ENCODE measurements at places on chromosomes 7 and 10. TPM values are rescaled to one million over a fixed set of nuclear protein-coding genes. Genes with fewer than 3 reads are reported as not detected.
A peak's percentile ranks its signal among the peaks of the same experiment; 100 is the strongest.

The CYP17A1 gene
- total RNA-seq: not detected

The ACTL6B gene
- total RNA-seq: not detected

The SPRN gene
- total RNA-seq: not detected

The NKX1-2 gene
- total RNA-seq: not detected

The CNPY1 gene
- not detected for total RNA-seq

The PRR15 gene
- total RNA-seq: not detected

The KCNIP2 gene
- total RNA-seq: 1.6 TPM

The HOXA5 gene
- not detected for total RNA-seq

The SPAM1 gene
- not detected for total RNA-seq

The C7orf57 gene
- not detected for total RNA-seq

- H3K4me3 ChIP-seq: peak overlapping the region; percentile 64
- peak; percentile 97 for DNase-seq
- no peaks in the 10 kb centered on the region for H3K27me3 ChIP-seq
- H3K36me3 ChIP-seq: no peaks in the 10 kb centered on the region
- peak overlapping the region; percentile 99 for H3K27ac ChIP-seq
These were observed 23.6 kb downstream of the DDIT4 start for GRCh38 chr10:72297281-72297804.

- peaks cover 16% of the 10 kb centered on the region for H3K36me3 ChIP-seq
- H3K27me3 ChIP-seq: no peaks in the 10 kb centered on the region
- H3K4me1 ChIP-seq: peaks cover 98% of the 10 kb centered on the region
These were observed 36.9 kb upstream of the SH2D4B start for GRCh38 chr10:80500572-80501380.

GRCh38 chr7:107879400-107880035 is 11.5 kb upstream of the DLD start:
- H3K36me3 ChIP-seq: no peaks in the 10 kb centered on the region
- peaks cover 6% of the 10 kb centered on the region for H3K4me1 ChIP-seq
- no peak overlapping the region for H3K27ac ChIP-seq
- DNase-seq: peak; percentile 71
- H3K27me3 ChIP-seq: peaks cover 7% of the 10 kb centered on the region
- no peak overlapping the region for H3K4me3 ChIP-seq

GRCh38 chr7:30562909-30563308 is 31.8 kb upstream of the GARS1 start:
- H3K4me1 ChIP-seq: no peaks in the 10 kb centered on the region
- peaks cover 31% of the 10 kb centered on the region for H3K36me3 ChIP-seq
- no peak overlapping the region for H3K4me3 ChIP-seq
- H3K27ac ChIP-seq: no peak overlapping the region

GRCh38 chr10:105769248-105770184 is 1128.4 kb downstream of the SORCS3 start:
- no peak for DNase-seq
- H3K27me3 ChIP-seq: no peaks in the 10 kb centered on the region
- H3K4me3 ChIP-seq: no peak overlapping the region
- H3K4me1 ChIP-seq: no peaks in the 10 kb centered on the region
- no peaks in the 10 kb centered on the region for H3K36me3 ChIP-seq

DNA sequence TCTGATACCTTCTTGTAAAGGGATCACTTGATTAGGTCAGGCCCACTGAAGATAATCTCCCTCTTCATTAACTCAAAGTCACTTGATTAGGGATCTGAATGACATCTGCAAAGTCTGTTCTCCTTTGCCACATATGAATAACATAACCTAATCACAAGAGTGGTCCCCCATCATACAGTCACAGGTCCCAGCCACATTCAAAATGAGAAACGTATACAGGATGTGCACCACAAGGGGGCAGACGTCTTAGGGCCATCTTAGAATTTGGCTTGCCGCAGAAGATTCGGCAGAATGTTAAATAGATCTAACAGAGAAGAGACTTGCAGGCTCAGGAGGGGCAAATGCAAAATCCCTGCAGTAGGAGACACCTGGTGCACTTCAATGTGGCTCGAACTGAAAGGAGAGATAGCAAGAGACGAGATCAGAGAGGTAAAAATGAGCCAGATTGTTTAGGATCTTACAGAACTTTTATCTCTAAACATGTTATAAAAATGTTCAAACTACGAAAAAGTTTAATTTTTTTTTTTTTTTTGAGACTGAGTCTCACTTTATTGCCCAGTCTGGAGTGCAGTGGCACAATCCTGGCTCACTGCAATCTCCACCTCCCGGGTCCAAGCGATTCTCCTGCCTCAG is 10.4 kb upstream of the SMC3 start:
- no peak overlapping the region for H3K27ac ChIP-seq
- peaks cover 3% of the 10 kb centered on the region for H3K4me1 ChIP-seq
- DNase-seq: peak; percentile 58
- H3K36me3 ChIP-seq: no peaks in the 10 kb centered on the region
- H3K4me3 ChIP-seq: no peak overlapping the region

GRCh38 chr10:77378366-77379349 is 258.9 kb downstream of the KCNMA1 start:
- DNase-seq: no peak
- no peak overlapping the region for H3K27ac ChIP-seq

DNA sequence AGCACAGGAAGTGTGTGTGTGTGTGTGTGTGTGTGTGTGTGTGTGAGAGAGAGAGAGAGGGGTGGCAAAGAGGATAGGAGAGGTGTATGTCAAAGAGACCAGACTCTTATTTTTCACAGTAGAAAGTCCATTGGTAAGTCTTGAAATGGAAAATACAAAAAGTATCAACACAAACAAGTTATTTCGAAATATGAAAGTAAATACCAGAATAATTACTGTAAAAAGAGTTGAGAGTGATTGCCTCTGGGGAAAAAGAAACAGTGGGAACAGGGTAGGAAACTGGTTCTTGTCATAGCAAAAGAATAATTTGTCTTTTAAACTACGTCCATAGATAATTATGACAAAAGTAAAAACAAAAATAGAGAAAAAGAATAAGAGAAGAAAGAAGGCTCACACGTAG is 29.0 kb upstream of the EIF5AL1 start:
- H3K4me1 ChIP-seq: no peaks in the 10 kb centered on the region
- peaks cover 11% of the 10 kb centered on the region for H3K27me3 ChIP-seq
- DNase-seq: no peak
- no peaks in the 10 kb centered on the region for H3K36me3 ChIP-seq

DNA sequence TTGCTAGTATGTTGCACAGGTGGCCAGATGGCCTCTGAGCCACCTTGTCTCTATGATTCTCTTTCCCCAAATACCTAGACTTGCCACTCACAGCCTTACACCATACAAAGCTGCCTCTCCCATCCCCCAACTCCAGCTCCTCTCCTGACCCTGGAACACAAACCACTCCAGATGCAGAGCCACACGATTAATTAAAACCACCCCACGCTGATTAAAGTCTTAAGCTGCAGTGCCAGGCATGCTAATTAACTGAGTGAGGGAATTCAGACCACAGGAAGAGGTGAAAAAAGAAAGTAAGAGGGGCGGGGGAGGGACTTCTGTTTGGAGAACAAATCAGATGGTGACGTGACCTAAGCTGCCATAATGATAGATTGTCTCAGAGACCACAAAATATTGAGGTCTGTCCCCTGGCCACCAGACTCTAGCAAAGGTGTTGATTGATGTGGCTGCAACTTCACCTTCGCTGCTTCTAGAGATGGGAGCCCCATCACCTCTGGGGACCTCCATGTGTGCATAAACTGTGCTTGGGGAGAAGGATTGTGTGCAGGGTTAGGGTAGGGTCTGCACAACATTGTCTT is 331.3 kb downstream of the PLXNA4 start:
- H3K36me3 ChIP-seq: no peaks in the 10 kb centered on the region
- no peaks in the 10 kb centered on the region for H3K4me1 ChIP-seq
- no peak for DNase-seq
- peaks cover 3% of the 10 kb centered on the region for H3K27me3 ChIP-seq
- H3K4me3 ChIP-seq: no peak overlapping the region
